Hindlimb muscle (tissue), 1 donor: ENCODE measurements at places on chromosomes 3 and 15.
A peak's percentile ranks its signal among the peaks of the same experiment; 100 is the strongest.

DNA sequence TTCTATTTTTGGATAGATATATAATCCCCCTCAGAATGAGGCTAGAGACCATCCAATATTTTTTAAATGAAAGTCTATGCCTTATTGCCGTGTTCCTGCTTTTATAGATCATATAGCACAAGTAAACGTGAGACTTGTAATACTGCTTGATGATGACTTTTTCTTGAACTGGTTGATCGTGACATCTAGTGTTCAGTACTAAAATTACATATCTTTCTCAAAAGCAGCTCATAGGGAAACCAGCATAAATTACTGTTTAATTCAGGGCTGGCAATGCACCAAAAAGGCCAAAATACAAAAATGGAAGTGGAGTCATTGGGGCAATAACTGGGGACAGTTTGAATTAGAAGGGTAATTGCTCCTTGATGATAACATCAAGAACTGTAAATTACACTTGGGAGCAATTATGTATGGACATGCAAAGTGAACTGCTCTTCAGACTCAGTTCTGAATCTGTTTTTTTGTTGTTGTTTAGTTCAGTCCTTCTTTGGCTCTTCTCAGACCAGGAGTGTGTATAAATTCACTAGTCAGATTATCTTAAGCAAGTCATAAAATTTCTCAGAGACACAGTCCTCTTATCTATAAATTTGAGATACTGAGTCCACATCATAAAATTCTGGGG lies 325.3 kb downstream of the THSD4 start:
- peak; percentile 51 for DNase-seq

- no peak for DNase-seq
These were observed 61.4 kb downstream of the ZNF609 start for GRCh38 chr15:64521726-64522164.

DNA sequence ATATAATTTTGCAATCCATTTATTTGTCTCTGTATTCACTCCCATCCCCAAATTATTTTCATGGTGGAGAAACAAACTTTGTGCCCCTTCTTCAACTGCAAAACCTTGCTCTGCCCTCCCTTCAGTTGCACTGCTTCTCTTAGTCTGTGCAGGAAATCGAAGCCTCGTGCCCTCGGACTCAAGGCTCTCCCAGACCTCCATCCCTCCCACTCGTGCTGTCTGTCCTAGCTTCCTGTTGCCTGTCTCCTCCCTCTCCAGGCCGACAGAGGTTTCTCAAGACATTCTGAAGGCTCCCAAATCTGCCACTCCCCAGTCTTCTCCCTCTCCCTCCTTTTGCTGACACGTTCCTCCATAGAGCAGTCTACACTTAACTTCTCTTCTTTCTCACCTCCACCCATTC lies 177.6 kb downstream of the PDZRN3 start:
- no peak for DNase-seq

DNA sequence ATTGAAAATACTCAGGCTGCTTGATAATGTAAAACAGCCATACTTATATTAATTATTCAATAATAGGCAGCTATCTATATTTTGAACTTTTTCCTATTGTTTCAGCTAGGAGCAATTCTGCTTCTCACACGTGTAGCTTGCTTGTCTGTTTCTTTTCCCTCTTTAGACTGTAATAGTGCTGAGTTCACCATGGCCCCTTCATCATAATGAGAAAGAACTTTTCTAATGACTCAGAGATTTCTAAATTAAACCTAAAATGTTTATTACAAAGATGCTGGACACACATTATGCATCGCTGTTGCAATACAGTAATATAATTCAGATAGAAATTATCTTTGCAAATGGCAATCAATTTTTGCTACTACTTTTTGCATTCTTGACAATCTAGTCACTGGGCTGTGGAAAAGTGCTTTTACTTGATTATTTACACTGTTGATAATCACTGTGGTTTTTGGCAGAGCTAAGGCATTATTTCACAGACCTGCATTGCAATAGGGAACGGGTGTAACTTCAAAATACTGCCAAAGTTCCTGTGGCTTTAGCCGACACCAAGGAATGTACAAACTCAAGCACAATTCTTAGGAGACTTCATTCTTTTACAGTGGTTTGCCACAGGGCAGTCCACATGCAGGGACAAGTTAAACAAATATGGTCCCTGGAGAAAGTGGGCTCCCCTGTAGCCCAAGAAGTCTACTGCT lies 281.0 kb upstream of the TBL1XR1 start:
- no peak for DNase-seq

GRCh38 chr3:16487511-16488175 lies 25.9 kb downstream of the RFTN1 start:
- DNase-seq: no peak

DNA sequence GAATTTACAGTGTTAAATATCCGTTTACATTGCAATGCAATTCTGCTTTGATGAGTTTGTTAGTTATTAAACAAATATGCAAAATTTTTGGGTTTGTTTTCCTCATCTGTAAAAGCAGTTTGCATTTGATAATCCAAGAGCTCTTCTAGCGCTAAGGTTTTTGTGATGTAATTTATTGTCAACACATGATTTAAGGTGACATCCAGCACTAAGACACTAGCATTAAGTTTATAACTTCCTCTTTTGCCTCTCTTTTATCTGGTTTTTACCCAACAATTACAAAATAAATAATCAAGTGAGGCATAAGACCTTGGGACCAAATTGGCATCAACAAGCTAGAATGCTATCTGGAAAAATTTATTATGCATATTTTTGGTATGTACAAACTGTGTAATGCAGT lies 969 bp upstream of the DNAJC19 start:
- DNase-seq: no peak

DNA sequence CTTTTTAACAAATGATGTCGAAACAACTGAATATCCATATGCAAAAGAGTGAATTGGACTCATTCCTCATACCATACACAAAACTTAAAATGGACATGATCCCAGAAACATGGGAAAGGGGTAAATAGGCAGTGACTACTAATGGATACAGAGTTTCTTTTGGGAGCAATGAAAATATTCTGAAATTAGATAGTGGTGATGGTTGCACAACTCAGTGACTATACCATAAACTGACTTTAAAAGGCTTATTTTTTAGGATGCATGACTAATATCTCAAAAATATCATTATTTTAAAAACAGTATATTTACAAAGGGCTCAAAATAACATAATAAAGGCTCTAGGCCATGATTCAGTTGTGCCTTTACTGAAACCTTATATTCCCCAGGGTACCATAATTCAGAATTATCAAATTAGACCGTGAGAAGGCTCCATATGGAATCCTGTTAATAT lies 16.3 kb upstream of the ATP13A3 start:
- no peak for DNase-seq

DNA sequence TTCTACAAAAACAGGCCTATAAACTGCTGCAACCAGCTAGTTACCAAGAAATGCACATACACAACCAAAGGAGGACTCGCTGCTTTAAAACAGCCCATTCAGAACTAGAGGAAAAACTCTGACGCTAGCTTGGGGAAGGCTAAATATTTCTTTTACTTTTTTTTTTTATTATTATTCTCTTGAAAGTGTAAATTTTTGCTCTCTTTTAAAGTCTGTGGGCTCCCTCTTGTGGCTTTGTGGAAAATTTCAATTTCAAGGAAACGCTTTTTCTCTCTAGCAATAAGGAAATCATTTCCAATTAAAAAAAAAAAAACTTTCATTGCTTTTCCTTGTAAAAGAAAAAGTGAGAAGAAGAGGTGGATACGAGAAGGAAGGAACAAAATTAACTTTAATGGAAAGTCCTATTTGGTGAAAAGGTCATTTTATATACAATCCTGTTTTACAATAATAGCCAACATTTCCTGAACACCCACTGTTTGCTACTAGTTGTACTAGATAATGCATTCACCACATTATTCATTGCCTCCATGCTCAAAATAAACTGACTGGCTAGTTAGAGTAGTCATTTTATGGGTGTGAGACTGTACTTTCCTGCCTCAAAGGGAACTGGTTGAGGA lies 51.2 kb upstream of the SAMMSON start:
- DNase-seq: peak; percentile 38

DNA sequence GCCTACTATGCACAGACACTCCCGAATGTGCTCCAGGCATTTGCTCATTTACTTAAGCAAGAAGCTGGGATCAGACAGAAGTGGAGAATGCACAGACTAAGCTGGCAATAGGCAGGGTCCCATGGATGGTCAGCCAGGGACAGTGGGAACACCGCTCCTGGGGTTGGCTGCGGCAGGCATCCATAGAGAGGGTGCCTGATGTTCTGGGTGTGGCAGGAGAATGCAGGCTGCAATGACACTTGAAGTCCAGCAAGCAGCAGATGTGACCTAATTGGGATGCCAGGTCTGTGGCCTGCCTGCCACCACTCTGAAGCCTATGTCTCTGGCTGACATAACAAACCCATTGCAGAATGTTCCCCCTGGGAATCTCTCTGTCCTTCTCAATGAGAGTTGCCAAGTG lies 40.2 kb upstream of the SLC6A11 start:
- no peak for DNase-seq

DNA sequence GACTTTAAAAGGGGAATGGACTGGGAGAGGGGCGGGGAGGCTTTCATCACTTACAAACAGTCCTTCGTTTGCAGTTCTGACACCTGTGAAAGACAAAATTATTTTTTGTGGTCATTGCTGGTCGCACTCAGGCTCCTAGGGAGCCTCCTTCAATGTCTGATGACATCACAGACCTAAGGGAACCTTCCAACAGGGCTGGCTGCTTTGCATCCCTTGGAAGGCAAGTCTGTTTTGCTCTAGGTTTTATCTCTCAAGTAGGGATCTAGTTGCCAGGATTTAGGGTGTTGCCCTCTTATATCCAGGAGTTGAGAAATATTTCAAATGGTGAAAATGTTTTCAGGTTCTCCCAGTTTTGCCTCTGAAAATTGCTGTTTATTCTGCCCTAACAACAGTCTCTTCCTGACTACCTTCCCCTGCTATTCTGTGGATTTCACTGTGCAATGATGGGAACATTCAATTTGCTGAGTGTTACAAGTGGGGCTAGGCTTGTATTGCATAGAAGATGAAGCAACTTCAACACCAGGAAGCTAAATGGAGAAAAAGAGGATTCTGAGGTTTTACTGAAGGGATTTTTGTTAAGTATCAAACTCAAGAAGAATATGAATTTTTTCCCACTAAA lies 75.9 kb upstream of the ARRDC4 start:
- no peak for DNase-seq

GRCh38 chr15:27973886-27974285 lies 125.2 kb downstream of the OCA2 start:
- DNase-seq: no peak

GRCh38 chr3:37145611-37146010 lies 28.8 kb downstream of the LRRFIP2 start:
- DNase-seq: peak; percentile 28

- no peak for DNase-seq
These were observed 40.3 kb downstream of the GNB4 start for GRCh38 chr3:179410999-179411398.
